ENCODE measurements at places on chromosomes 2 and 18. TPM values are rescaled to one million over a fixed set of nuclear protein-coding genes. Genes with fewer than 3 reads are reported as not detected.

The EPHA4 gene
- polyA plus RNA-seq, result 24.3 TPM

The ERICH2 gene
- polyA plus RNA-seq, result not detected

The SLC4A5 gene
- 2.6 TPM for polyA plus RNA-seq

The SERPINB11 gene
- polyA plus RNA-seq, result not detected

The TRPM8 gene
- not detected for polyA plus RNA-seq

- no peak for DNase-seq
Observed at GRCh38 chr2:211516537-211516936, 960.1 kb downstream of the CPS1 start.

- no peak for DNase-seq
Observed at GRCh38 chr2:78648558-78648957, 376.9 kb upstream of the REG3G start.

DNA sequence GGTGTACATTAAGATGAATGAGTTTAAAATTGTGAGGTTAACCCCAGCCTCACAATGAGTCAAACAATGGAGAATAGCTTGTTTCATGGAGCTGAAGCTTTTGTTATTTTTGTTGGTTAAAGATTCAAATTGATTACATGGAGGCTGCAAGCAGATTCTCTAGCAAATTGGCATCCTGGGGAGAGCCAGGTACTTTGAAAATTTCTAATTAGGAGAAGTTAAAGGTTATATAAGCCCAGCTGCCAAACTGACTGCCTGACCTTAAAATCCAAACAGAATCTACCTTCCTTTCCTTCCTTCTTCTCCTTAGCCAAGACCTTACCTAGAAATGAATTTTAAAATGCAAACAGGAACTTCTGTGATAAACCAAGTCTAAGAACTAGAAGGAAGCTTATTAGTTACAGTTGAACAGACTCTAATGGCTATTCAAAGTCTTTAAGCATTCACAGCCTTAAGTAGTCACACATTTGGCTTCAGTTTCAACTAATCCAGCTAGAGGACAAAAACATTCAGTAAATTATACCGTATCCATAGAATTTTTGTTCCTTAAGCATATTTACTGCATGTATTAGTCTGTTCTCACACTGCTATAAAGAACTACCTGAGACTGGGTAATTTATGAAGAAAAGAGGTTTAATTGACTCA lies 31.5 kb upstream of the PGAP1 start:
- DNase-seq, result no peak

DNA sequence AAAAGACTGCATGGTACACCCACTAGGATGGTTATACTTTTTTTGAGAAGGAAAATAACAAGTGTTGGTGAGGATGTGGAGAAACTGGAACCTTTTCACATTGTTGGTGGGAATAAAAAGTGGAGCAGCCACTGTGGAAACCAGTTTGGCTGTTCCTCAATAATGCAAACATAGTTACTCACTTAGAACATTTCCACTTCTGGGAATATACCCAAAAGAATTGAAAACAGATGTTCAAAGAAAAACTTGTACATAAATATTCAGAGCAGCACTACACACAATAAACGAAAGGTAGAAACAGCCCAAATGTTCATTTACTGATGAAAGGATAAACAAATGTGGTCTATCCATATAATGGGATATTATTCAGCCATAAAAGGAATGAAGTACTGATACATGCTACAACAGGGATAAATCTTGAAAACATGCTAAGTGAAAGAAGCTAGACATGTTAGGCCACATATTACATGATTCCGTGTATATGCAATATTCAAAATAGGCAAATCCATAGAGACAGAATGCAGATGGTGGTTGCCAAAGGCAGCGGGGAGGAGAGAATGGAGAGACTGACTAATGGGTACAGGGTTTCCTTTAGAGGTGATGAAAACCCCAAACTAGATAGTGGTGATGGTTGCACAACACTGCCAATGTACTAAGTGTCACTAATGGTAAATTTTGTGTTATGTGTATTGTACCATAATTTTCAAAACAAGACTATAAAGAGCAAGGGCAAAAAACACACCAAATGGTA lies 20.9 kb upstream of the LMAN1 start:
- no peak for DNase-seq

GRCh38 chr2:102109016-102109415 lies 33.5 kb upstream of the IL1R1 start:
- no peak for DNase-seq

DNA sequence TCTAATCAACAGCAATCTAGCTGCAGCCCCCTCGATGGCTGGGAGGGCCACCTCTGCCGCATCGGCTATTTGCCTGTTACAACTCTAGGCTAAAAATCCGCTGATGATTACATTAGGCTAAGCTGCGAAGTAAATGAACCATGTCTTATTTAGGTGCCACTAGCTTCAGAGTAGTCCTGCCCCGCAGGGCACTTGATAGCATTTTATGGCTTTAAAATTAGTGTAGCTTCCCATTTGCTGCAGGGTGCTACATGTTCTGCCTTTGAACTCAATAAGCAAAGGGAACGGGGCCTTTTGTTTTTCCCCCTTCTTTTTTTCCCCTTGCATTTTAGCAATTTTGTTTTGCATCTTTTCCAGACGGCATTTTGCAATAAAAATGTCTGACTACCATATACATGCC lies 270.2 kb downstream of the GBX2 start:
- no peak for DNase-seq

Data from muscle of arm (tissue), 14 donors.